CD4-positive, alpha-beta T cell treated with Interleukin-1 beta for 1 hour (primary cell): ENCODE measurements at places on chromosomes 6 and 20.

- DNase-seq, result peak; percentile 6
Measured at GRCh38 chr6:163711615-163712565, 297.4 kb downstream of the QKI start.

GRCh38 chr6:29680904-29681303 is at the start of gene ZFP57:
Gene ZFP57, minus strand, starts transcription at chr6:29681152. Its CDS starts 4,149 bp downstream, at chr6:29677003.
- no peak for DNase-seq

- no peak for DNase-seq
Measured at GRCh38 chr6:127520066-127520465, 931 bp upstream of the MTCL3 start.

GRCh38 chr6:162379757-162380409 is 347.7 kb downstream of the PRKN start:
- DNase-seq, result no peak

DNA sequence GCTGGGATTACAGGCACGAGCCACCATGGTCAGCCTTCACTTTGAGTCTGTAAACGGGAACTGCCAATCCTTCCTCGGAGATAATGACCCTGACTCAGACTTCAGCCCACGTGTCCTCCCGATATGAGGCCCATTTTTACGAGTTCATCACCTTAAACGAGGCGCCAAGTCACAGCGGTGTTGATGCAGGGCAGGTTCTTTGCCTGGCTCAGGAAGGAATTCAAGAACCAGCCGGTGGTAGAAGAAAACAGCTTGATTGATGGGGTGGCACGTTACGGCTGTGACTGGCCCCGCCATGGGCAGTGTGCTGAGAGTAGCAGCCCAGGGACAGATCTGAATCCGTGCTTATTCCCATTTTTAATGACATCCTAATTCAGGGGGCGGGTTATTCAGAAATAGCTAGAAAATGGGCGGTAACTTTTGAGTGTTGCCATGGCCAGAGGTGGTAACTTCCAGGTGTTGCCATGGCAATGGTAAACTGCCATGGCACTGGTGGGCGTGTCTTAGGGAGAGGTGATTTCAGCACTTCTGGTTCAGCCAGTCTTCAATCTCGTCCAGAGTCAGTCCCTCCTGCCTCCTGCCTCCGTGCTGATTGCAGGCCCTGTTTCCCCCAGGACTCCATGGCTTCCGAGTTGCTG is 9.1 kb upstream of the MAP1LC3A start:
- DNase-seq, result peak; percentile 27

DNA sequence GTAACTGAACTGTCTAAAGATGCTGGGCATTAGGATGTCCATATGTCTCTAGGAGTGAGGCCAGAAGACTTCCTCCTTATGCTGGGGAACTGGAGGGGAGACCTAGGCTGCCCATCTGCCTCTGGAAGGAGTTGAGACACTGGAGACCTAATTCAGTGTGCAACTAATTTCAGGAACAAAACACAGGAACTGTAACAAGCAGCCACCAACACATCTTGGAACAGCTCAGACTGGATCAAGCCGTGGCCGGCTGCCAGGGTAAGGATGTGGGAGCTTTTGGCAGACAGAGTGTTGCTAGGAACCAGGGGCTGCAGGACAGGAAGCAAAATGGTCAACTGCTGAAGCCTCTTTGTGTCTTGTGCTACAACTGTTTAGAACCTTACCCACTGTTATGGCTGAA is 16.4 kb upstream of the MAS1 start:
- no peak for DNase-seq
